PC-3 (cell line): ENCODE measurements at places on chromosomes 7 and 10. TPM values are rescaled to one million over a fixed set of nuclear protein-coding genes. Genes with fewer than 3 reads are reported as not detected.

DNA sequence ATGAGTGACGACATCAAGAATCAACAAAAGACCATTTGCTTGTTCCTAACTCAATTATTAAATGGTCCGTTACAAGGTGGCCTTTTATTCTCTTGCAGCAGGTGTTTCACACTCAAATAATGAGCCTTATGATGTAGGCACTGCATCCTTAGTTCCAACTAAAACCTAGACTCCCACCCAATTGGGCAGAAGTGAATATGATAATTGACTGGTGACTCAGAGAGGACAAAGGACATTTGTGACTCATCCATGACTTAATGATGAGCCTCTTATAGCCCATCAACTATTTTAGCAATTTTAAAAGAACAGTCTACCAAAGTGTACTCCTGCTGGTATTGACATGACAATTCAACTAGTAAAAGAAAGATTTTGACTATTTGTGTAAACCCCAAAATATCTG is 1027.8 kb upstream of the PHF14 start:
- peak; percentile 36 for DNase-seq
- no peak overlapping the region for H3K4me3 ChIP-seq
- H3K4me1 ChIP-seq = no peaks in the 10 kb centered on the region
- H3K27me3 ChIP-seq = no peaks in the 10 kb centered on the region
- no peaks in the 10 kb centered on the region for H3K36me3 ChIP-seq

The SPRN gene
- not detected in 2 replicates for total RNA-seq

The NOBOX gene
- not detected in 2 replicates for total RNA-seq

DNA sequence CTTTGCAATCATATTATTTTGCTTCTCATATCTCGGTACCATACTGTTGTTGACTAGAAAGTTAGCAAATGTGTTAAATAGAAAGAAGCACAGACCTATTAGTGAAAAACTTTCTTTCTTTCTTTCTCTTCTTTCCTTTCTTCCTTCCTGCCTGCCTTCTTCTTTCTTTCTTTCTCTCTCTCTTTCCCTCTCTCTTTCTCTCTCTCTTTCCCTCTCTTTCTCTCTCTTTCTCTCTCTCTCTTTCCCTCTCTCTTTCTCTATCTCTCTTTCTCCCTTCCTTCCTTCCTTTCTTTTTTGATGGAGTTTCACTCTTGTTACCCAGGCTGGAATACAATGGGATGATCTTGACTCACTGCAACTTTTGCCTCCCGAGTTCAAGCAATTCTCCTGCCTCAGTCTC is 1160.6 kb downstream of the GATA3 start:
- no peak overlapping the region for H3K27ac ChIP-seq
- no peak for DNase-seq
- H3K36me3 ChIP-seq = no peaks in the 10 kb centered on the region
- no peaks in the 10 kb centered on the region for H3K4me1 ChIP-seq

DNA sequence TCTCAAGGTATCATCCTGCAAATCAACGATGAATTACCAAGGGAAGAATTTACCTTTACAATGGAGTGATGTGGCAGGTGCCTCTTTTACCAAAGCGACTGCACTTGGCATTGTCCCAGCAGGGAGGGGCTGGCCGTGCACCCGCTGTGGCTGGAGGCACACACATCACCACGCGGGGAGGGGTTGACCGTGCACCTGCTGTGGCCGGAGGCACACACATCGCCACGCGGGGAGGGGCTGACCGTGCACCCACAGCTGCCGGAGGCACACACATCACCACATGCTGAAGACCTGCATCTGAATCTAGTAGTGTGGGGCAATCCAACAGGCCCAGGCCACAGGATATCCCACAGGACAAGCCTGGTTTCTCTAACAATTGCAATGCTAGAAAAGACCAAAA is 493.5 kb downstream of the DNAJB6 start:
- no peak for DNase-seq
- no peak overlapping the region for H3K27ac ChIP-seq

DNA sequence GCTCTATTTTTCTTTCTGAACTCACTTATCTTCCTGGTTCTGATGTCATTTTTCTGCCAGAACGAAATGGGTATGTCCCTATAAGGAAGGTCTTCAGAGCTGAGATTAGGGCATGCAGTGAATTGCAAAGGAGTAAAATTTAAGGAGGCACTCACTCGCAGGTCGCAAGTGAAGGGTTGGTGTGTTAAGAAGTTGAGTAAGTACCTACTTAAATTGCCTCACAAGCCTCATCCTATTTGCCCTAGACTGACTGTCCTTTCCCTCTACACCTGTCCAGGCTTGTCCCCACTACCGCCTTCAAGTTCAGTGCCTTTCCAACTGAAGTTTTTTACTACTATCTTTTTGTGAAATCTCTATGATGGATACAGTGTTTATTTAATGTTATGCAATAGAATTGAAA is 191.5 kb downstream of the AHR start:
- H3K4me1 ChIP-seq = no peaks in the 10 kb centered on the region
- H3K4me3 ChIP-seq = no peak overlapping the region
- DNase-seq = no peak
- no peaks in the 10 kb centered on the region for H3K27me3 ChIP-seq
- no peaks in the 10 kb centered on the region for H3K36me3 ChIP-seq

DNA sequence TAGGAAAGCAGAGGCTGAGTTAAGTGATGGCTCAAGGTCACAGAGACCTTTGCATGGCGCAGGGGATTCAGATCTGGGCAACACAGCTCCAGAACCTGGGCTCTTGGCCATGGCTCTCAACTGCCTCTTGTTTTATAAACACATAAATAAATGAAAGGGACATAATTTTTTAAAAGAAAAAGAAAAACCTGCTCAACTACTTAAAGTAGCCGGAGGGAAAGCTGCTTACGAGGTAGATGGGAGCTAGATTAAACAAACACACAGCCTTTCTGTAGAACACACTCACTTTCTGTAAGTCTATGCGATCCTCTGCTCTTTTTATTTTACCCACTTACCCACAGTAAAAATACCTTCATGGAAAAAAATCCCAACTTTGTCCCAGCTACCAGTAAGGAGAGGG is 81.3 kb downstream of the PIP4K2A start:
- peak overlapping the region; percentile 89 for H3K27ac ChIP-seq
- H3K4me1 ChIP-seq = peaks cover 31% of the 10 kb centered on the region
- peak overlapping the region; percentile 43; the same call in 1 of the 2 replicates for H3K4me3 ChIP-seq
- H3K36me3 ChIP-seq = no peaks in the 10 kb centered on the region
- no peaks in the 10 kb centered on the region for H3K27me3 ChIP-seq
- DNase-seq = peak; percentile 78

DNA sequence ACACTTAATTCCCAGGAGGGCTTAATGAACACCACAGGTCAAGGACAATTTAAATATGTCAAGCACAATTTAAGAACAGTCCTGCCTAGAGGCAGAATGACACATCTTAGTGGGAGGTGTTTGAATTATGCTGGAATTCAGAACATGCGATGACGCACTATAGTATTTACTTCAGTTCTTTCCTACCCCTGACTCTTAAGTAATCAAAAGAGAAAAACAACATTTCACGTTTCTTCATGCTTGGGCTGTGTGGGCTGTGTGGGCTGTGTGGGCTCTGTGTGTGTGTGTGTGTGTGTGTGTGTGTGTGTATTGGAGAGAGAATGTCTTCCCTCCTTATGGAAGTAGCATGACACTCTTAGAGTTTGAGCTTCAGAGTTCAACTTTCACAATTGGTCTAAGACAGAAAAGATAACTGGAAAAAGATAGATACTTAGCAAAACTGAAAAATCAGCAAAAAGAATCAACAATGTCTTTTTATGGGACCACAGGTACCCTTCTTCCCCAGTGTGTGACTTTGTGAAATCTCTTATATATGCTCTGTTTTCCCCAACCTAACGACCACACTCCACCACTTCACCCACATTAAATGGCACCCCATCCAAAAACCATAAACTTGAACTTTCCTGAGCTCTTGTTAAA is 33.7 kb upstream of the CABCOCO1 start:
- peak overlapping the region; percentile 1; the same call in 1 of the 2 replicates for H3K27ac ChIP-seq
- no peak overlapping the region for H3K4me3 ChIP-seq
- H3K36me3 ChIP-seq = no peaks in the 10 kb centered on the region
- H3K4me1 ChIP-seq = peaks cover 31% of the 10 kb centered on the region

The LIMK1 gene
- total RNA-seq = 40.3 and 54.3 TPM in 2 replicates

DNA sequence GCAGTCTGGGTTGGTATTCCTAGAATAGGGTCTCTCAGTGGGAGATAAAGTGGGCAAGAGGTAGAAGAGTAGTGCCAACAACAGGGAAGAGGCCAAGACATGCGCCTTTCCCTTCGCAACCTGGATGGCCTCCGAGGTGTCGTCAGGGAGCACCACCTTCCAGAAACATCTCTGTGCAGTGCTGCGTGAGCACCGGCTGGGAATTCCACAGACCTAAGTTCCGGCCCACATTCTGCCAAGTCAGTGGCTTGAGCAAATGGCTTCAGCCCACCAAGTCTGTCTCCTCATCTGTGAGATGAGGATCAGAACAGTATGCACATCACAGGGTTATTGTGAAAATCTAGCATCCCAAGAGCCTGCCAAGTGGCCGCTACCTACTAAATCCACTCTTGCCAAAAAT is 40.6 kb downstream of the CCDC3 start:
- H3K4me1 ChIP-seq = peaks cover 5% of the 10 kb centered on the region
- no peaks in the 10 kb centered on the region for H3K36me3 ChIP-seq
- no peak overlapping the region for H3K4me3 ChIP-seq
- DNase-seq = no peak
- no peak overlapping the region for H3K27ac ChIP-seq
- no peaks in the 10 kb centered on the region for H3K27me3 ChIP-seq

- no peaks in the 10 kb centered on the region for H3K36me3 ChIP-seq
- peaks cover 36% of the 10 kb centered on the region for H3K27me3 ChIP-seq
- H3K27ac ChIP-seq = no peak overlapping the region
- DNase-seq = no peak
- H3K4me1 ChIP-seq = no peaks in the 10 kb centered on the region
Observed at GRCh38 chr10:26527018-26527417, 88.9 kb downstream of the APBB1IP start.
